ENCODE measurements at places on chromosomes 2 and 18. TPM values are rescaled to one million over a fixed set of nuclear protein-coding genes. Genes with fewer than 3 reads are reported as not detected.

The LYG2 gene
- not detected for total RNA-seq

The STK11IP gene
- 16.8 TPM for total RNA-seq

The MC2R gene
- not detected for total RNA-seq

The NYAP2 gene
- total RNA-seq, result not detected

The RBKS gene
- total RNA-seq, result 1.3 TPM

All from fibroblast of lung (primary cell).